ENCODE measurements at places on chromosomes 4 and X.

DNA sequence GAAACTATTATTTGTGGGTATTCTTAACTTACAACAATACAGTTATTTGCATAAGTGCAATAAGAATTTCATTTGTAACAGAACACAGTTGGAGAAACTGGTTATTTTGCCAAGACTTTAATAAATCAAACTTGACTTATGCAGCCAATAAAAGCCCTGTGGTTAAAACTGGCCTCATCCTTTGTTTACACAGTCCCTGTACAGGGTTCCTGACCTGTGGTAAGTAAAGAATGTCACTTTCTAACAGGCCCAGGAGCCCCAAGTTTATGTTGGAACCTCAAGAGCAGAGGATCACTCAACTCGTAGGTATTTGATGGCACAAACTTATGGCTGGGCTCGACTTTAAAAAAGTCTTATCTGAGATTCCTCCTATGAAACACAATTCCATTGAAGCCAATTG, 88.6 kb upstream of the PTCHD1 start:
- DNase-seq = no peak

- DNase-seq = no peak
These were observed 36.3 kb downstream of the IL21 start for GRCh38 chr4:122584519-122584918.

DNA sequence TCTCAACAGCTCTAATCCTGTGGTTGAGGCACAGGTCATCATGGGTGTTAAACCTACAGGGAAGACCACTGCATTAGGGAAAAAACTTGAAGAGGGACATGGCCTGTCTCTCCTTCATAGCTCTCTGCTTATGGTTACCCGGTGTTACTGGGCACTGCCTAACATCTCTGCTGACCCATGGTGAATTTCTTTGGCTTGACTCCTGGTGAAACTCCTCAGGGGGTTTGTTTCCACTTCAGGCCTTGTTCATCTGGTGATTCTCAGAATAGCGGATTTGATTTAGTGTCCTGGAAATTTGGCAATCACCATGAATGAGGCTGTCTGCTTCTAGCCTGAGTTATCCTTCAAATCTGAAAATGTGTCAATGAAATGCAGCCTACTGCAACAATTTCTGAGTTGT, 114.4 kb downstream of the ZNF518B start:
- DNase-seq = no peak

DNA sequence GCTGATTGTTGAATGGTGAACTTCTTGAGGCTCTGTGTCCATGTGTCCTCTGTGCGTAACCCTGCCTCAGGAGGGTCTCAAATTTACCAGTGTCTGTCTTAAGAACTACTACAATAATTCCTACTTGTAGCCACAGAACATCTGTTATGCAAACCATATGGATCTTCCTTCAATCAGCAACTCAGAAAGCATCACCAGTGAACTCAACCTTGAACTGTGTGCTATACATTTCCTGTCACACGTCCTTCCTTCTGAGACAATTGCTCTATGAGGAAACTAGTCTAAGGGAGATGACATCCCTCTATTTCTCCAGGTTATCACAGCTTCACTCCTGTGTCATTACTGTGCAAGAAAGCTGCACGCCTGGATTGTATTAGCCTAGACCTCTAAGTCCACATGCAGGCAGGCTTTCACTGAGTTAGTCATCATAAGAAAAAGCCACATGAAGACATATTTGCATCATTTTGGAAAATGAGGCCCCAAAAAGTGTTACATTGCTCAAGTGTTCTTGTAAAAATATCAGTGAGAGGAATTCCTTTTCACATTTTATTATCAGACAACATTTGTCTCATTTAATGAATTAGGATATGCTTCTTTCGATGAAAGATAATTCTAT, 157.8 kb downstream of the AFF2 start:
- no peak for DNase-seq

- no peak for DNase-seq
These were observed 15.0 kb upstream of the CT47A1 start for GRCh38 chrX:121000589-121000988.

GRCh38 chr4:183503497-183504063, 1.3 kb upstream of the ING2 start:
- no peak for DNase-seq

GRCh38 chr4:39020130-39020529, 12.1 kb downstream of the TMEM156 start:
- no peak for DNase-seq

DNA sequence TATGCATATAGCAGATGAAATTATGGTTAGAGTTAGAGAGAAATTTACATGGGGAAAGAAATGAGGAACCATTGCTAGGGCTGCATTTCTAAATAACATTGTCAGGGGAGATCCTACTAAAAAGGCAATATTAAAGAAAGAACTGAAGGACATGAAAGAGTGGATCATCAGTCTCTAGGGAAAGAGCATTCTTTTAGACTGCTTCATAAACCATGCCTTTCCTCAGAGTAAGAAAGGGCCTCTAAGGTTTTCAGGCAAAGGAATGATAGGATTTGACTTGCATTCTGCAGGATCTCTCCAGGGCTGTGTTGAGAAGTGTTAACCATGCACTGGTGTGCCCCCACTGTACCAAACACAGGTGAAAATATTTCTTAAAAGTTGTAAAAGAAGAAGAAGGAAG, 385.4 kb upstream of the MAD2L1 start:
- no peak for DNase-seq

- no peak for DNase-seq
These were observed 5.4 kb downstream of the MEPE start for GRCh38 chr4:87838205-87838604.

GRCh38 chr4:81422595-81422994, 49.1 kb downstream of the RASGEF1B start:
- no peak for DNase-seq
